ENCODE measurements at places on chromosomes 11 and 22.
A peak's percentile ranks its signal among the peaks of the same experiment; 100 is the strongest.

DNA sequence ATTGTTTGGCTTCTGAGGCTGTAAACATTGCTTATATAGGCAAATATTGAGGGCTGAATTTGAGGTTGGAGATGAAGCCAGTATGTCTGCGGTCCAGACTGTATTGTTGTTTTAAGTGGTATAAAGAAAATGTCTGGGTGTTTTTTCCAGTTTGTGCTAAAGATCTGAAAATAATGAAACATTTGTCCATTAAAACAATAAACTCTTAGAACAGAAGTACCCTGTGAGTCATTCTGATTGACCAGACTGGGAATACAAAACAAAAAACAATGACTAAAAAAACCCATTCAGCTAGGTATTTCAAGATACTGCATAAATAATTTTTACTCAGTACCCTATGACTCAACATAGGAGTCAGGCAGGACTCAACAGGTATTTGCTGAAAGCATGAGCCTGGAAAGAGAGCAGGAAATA lies 20.4 kb downstream of the ALKBH8 start:
- no peak for DNase-seq

DNA sequence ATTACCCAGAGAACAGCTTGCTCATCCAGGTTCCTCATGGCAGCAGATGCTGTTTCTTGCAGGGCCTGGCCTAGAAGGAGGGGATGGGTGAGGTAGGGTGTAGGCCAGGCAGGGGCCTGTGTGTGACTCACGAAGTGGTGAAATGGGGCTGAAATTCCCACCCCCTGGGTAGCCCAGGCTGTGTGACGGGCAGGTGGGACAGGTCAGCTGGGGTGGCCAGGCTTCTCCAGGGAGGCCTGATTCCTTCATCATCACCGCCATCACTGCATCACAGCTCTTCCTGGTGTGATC lies 83.2 kb downstream of the CACNA1I start:
- no peak for DNase-seq

GRCh38 chr11:63738720-63739360 lies 29.7 kb downstream of the ZFTA start:
- DNase-seq = peak; percentile 31

DNA sequence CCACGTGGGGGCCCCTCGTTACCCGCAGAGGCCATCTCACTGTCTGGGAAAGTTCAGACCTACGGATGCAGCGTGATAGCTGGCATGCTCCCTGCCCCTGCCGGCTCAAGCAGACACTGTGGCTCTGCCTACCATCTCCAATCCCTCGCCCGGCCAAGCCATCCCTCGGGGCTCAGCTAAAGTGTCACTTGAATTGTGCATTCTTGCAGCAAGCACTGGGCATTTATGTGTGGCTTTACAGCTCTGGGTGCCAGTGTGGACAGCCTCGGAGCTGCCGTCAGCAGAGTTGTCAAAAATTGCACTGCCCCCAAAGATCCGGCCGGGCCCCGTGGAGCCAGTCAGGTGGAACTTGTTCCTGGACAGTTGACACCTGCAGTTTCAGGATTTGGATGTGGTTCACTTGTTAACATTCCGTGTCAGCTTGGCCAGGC lies 75.0 kb upstream of the FGF3 start:
- no peak for DNase-seq

GRCh38 chr11:36316049-36316448 lies 20.0 kb downstream of the PRR5L start:
- DNase-seq = no peak

GRCh38 chr11:113419454-113420003 lies 31.9 kb downstream of the ANKK1 start:
- no peak for DNase-seq

DNA sequence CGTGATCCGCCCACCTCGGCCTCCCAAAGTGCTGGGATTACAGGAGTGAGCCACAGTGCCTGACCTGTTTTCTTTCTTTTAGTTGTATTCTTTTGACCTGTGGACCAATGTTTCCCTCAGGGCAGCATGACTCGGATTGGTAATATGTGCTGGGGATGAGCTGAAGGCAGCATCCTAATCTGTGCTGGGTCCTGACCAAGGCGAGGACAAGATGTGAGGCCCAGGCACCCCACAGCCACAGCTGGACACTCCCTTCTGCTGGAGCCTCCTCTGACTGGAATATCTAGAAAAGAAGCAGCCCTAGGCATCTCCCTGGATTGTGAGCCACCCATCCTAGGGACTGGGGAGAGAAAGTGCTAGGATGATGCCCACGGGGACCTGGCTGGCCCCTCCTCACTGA lies 105.4 kb downstream of the PDE2A start:
- no peak for DNase-seq

- no peak for DNase-seq
Observed at GRCh38 chr11:131957875-131958274, 587.5 kb downstream of the NTM start.

DNA sequence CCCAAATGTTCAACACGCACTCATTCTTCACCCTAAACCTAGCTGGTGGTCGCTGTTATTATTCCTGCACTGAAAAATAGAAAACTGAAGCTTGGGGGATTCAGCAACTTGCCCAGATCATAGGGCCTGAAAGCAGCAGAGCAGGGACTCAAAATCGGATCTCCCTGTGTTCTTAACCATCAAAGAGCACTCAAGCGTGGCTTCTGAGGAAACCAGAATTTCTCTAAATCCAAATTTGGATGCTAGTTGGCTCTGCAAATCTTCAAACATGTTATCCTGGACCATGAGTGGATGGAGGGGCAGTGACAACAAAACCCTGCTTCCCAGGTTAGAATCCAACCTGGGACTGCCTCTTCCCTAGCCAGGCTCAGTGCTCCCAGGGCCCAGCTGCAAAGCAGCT lies 11.6 kb upstream of the ARAP1 start:
- no peak for DNase-seq

DNA sequence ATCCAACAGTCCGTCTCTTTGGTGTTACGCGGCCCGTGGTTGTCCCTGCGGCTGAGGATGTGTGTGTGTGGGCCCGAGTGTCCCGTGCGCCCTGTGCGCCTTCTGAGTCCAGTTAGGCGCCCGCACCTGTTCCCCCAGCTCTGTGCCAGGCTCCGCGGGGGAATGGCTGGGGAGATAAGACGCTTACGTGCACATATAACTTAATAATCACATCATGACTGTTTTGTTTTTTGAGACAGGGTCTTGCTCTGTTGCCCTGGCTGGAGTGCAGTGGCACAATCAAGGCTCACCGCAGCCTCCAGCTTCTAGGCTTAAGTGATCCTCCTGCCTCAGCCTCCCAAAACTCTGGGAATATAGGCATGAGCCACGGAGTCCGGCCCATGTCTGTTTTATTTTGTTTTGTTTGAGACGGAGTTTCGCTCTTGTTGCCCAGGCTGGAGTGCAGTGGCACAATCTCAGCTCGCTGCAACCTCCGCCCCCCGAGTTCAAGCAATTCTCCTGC lies 817 bp downstream of the ARL2 start:
- no peak for DNase-seq

DNA sequence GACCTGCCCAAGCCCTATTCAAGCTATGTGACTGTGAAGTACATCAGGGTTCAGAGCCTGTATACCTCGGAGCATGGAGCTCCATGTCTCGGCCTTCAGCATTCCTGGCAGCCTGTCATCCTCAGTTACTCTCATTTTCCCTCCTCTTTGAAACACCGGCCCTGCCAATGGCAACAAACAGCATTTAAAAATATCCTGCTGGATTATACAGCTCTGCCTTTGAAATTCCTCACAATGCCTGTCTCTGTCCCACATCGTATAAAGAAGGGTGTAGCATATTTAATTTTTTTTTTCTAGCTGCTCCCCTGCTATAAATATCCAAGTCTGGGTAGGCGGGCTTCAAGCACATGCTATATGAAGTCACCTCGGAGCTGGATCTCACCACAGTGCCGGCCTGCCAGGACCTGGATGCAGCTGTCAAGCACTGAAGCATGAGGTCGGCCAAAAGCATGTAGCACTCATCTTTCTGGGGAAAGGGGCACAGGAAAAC lies 11.8 kb downstream of the ABTB2 start:
- DNase-seq = no peak

- DNase-seq = no peak
Observed at GRCh38 chr11:10858439-10859325, 829 bp upstream of the ZBED5 start.

GRCh38 chr11:40080434-40080833 lies 1379.0 kb downstream of the LRRC4C start:
- DNase-seq = no peak

GRCh38 chr11:128593281-128593680 lies 5.9 kb upstream of the ETS1 start:
- DNase-seq = no peak

DNA sequence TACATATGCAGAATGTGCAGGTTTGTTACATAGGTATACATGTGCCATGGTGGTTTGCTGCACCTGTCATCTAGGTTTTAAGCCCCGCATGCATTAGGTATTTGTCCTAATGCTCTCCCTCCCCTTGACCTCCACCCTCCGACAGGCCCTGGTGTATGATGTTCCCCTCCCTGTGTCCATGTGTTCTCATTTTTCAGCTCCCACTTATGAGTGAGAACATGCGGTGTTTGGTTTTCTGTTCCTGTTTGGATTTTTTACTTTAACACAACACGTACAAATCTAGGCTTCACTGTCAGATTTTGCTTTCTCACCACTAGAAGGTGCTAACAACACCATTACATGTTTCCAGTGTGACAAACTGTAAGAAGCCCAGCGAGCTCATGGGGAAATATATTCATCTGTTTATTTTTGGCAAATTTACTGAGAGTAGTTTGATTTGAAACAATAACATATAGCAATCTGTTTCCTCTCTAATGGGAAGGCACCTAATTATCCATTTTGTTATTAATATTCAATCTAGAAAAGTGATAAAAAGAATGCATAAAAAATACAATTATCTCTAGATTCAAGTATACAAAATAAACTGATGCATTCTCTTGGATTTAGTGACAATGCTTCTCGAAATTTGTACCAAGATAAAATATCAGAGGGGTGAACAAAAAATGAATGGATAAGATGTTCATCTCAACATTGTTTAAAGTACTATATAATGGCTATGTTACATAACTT lies 23.2 kb upstream of the BIRC3 start:
- DNase-seq = no peak

Data from NCI-H524 treated with DMSO at 0.1 percent for 48 hours (cell line).